Mammary microvascular endothelial cell (primary cell): ENCODE measurements at places on chromosomes 16 and 17. TPM values are rescaled to one million over a fixed set of nuclear protein-coding genes. Genes with fewer than 3 reads are reported as not detected.

Gene CHRNE
- 1.5 and 2.5 TPM in 2 replicates for total RNA-seq

Gene TEKT3
- not detected in 2 replicates for total RNA-seq

Gene CNTROB
- total RNA-seq: 24.2 and 27.6 TPM in 2 replicates

Gene IL21R
- total RNA-seq: under 0.01 and 0.20 TPM in 2 replicates

Gene SLX4
- 4.6 and 5.4 TPM in 2 replicates for total RNA-seq

Gene CCL4
- not detected in 2 replicates for total RNA-seq

Gene NRN1L
- total RNA-seq: 0.69 TPM in 1 of 2 replicates, not detected in the other

Gene CCDC40
- total RNA-seq: 0.60 and 1.1 TPM in 2 replicates

Gene PPL
- total RNA-seq: 0.47 and 0.64 TPM in 2 replicates

Gene OGFOD1
- 51.6 and 54.3 TPM in 2 replicates for total RNA-seq

Gene CES1
- not detected in 2 replicates for total RNA-seq

Gene TMIGD1
- total RNA-seq: not detected in 2 replicates

Gene CCL23
- total RNA-seq: not detected in 2 replicates
